ENCODE measurements at places on chromosomes 2 and 18. TPM values are rescaled to one million over a fixed set of nuclear protein-coding genes. Genes with fewer than 3 reads are reported as not detected.

The FOXD4L1 gene
- total RNA-seq: 0.10 TPM

The IL18RAP gene
- total RNA-seq: 8.8 TPM

The COLEC11 gene
- not detected for total RNA-seq

The UBXN4 gene
- 138 TPM for total RNA-seq

The VRK2 gene
- 19.8 TPM for total RNA-seq

DNA sequence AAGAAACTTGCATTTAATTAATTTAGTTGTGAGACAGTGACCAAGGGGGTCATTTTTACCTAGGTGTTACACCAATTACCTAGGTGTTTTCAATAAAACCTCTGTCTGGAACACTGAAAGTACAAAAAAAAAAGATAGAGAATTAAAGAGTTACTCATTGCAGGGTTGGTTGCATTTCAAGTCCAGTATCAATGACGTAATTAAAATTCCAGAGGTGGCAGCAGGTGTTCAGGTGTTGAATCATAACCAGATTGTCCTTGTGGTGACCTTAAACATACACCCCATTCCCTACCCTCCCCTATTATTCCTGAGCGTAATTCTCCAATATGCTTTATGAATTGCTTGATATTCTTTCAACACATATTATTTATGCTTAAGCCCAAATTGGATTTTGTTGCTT lies 352.0 kb upstream of the SLC8A1 start:
- no peaks in the 10 kb centered on the region for H3K36me3 ChIP-seq
- H3K27me3 ChIP-seq: no peaks in the 10 kb centered on the region
- DNase-seq: no peak
- H3K27ac ChIP-seq: no peak overlapping the region
- H3K4me1 ChIP-seq: no peaks in the 10 kb centered on the region

DNA sequence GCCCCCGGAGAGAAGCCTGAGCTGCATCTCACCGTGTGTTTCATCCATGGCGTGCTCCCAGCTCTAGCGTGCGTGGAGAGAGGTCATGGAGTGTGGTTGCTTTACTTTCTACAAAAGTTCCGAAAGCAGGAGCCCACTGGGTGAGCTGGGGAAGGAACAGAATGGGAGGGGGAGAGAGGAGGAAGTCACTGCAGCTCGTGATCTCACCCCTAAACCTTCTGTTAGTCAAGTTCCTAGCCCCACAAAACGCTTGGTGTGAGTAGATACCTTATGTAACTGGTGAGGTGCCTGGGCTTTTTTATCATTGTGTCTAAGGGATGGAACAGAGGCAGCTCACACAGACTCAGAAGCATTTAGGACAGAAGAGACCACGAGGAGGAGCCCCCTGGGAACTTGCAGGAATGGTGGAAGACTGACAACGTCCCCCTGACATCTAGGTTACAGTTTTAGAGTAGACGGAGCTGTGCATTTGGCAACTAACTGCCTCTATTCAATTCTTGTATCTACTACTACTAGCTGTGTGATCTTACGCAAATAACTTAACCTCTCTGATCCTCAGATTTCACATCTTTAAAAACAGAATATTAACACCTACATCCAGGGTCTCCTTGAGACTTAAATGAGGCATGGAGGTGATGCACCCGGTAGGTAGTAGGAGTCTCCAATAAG lies 123.3 kb downstream of the ARL4C start:
- no peak for DNase-seq
- H3K4me1 ChIP-seq: peaks cover 40% of the 10 kb centered on the region
- no peaks in the 10 kb centered on the region for H3K27me3 ChIP-seq
- H3K27ac ChIP-seq: peak overlapping the region; percentile 83

- H3K4me1 ChIP-seq: no peaks in the 10 kb centered on the region
- H3K4me3 ChIP-seq: no peak overlapping the region
- DNase-seq: no peak
- no peaks in the 10 kb centered on the region for H3K36me3 ChIP-seq
- no peak overlapping the region for H3K27ac ChIP-seq
- peaks cover 8% of the 10 kb centered on the region for H3K27me3 ChIP-seq
Observed at GRCh38 chr18:3747176-3747973, 297.4 kb downstream of the TGIF1 start.

All from T-helper 17 cell (primary cell).